HCT116 (cell line): ENCODE measurements at places on chromosomes 1 and 21. TPM values are rescaled to one million over a fixed set of nuclear protein-coding genes. Genes with fewer than 3 reads are reported as not detected.
A peak's percentile ranks its signal among the peaks of the same experiment; 100 is the strongest.

DNA sequence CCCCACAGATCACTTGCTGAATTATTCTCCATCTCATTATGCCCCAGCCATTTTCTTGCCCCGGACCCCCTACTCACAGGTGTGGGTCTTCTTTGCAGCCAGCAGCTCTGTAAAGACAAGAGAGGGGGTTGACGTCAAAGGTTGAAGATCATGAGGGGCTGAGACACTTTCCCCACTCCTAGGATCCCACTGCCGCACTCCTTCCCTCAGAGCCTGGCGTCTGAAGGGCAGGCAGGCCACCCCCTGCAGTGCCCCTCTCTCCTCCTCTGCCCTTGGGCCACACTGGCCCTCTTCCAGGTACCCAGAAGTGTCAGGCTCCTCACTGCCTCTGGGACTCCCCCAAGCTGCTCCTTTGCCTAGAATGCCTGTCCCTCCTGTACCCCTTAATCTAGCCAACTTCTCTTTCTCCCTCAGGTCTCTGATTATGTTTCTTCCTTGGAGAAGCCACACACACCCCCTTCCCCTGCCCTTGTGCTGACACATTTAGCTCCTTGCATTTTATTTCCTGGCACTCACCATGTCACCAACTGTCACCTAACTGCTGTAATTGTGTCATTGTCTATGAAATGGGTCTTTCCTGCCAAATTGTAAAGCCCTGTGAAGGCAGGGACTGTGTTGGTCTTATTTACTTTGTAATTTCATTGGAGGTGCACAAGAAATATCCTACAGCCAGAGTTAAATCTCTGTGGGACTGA, 2.1 kb downstream of the RORC start:
- DNase-seq, result no peak
- no peak overlapping the region for H3K27ac ChIP-seq
- H3K4me1 ChIP-seq, result peaks cover 49% of the 10 kb centered on the region
- H3K27me3 ChIP-seq, result no peaks in the 10 kb centered on the region
- no peak overlapping the region for H3K4me3 ChIP-seq

DNA sequence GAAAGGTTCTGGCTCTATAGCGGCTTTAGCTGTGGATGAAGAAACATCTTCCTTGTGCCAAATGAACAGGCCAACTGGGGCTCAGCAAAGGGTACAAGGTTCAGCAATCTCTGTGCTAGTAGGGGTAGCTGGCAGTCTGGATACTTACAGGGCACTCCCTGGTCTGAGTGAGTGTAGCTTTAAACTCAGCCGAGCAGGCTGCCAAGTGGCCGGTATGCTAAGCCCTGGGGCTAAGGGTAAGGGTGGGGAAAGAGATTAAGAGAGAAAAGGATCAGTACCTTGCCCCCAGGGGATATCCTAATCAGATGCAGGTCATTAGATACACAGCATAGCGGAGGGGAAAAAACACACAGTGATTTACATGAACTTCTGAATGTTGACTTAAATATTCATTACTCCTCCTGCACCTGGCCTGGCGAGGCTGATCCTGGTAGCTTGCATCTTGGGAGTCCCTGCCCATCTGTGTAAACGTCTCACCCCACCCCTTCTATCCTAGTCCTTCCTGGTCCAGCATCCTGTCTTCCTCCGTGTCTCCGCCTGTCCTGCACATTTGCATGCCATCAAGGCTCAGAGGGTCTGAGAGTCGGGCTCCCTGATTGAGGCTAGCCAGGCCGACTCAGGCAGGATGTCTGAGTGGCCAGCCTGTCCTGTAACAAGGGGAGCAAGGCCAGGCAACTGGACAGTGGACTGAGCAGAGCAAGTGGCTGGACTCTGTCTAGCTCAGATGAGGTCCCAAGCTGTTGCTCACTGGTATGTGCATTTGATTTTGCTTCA, 39.5 kb upstream of the CNTN2 start:
- H3K4me3 ChIP-seq, result no peak overlapping the region
- no peaks in the 10 kb centered on the region for H3K36me3 ChIP-seq

GRCh38 chr1:100462326-100463025, 75.5 kb upstream of the GPR88 start:
- H3K27ac ChIP-seq, result no peak overlapping the region
- no peak for DNase-seq
- H3K4me1 ChIP-seq, result no peaks in the 10 kb centered on the region

- no peaks in the 10 kb centered on the region for H3K27me3 ChIP-seq
- no peak overlapping the region for H3K4me3 ChIP-seq
- H3K36me3 ChIP-seq, result no peaks in the 10 kb centered on the region
- no peaks in the 10 kb centered on the region; the same call in 1 of the 2 replicates for H3K4me1 ChIP-seq
These were observed 90.1 kb downstream of the TNFSF18 start for GRCh38 chr1:172960454-172961208.

DNA sequence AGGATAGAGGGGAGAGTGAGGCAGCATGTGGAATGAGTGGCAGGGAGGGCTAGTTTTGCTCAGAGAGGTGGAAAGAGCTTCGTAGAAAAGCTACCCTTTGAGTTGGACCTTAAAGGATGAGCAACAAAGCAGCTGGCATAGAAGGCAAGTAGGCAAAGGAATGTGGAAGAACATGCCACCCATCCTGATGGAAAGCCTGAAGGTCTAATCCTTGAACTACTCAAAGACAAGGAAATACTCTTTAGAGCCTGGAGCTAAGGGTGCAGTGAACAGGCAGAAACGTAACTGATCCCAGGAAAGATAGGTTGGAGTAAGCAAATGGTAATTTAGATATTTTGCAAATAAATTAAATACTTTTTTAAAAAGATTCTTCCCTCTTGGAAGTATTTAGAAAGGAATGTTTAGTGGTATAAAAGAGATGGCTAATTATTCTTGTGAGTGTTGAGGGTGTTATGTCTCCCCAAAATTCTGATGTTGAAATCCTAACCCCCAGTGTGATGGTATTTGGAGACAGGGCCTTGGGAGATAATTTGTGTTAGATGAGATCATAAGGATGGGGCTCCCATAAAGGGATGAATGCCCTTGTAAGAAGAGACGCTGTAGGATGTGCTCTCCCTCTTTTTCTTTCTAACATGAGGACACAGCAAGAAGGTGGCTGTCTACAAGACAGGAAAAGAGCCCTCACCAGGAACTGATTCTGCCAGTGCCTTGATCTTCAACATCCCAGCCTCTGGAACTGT, 308.1 kb upstream of the RUNX1 start:
- H3K27ac ChIP-seq, result no peak overlapping the region
- no peak for DNase-seq
- no peaks in the 10 kb centered on the region for H3K27me3 ChIP-seq
- H3K36me3 ChIP-seq, result no peaks in the 10 kb centered on the region
- H3K4me1 ChIP-seq, result no peaks in the 10 kb centered on the region
- H3K4me3 ChIP-seq, result no peak overlapping the region

DNA sequence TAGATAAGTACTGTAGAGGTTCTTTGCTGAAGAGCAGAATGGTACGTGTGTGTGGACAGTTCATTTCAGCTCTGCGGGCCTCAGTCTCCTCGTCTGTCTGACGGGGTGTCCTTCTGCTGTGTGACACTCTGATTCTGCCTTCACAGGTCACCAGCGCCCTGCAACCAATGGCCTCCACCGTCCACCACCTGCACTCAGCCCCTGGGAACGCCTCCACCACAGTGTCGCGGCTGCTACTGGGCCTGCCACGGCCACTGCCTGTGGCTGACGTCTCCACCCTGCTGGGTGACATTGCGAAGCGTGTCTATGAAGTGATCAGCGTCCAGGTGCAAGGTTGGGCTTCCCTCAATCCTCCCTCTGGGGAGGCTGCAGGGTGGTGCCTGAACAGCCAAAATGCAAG, 17.0 kb downstream of the UMODL1 start:
- H3K36me3 ChIP-seq, result no peaks in the 10 kb centered on the region
- peaks cover 7% of the 10 kb centered on the region; the same call in 1 of the 2 replicates for H3K27me3 ChIP-seq
- H3K4me1 ChIP-seq, result peaks cover 3% of the 10 kb centered on the region; the same call in 1 of the 2 replicates
- no peak for DNase-seq
- H3K27ac ChIP-seq, result no peak overlapping the region
- no peak overlapping the region for H3K4me3 ChIP-seq

DNA sequence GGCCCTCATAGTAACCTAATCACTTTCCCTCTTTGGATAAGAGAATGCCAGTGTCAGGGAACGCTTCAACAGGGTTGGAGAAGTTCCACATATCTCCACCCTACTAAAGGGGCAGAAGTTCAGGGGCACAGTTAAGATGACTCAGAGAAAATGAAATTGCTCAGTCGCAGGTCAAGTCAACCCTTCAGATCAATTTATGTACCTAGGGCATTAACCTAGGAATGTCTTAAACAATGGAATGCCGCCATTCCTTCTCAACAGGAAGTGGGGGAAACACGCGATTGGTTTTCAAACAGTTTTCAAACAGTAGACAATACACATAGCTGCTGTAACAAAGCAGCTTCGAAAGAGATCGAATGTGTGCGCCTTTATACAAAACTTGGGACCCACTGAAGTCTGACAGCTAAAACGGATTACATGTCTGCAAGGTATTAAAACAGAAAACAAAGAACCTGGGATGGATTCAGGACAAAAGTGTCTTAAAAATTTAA, 897 bp downstream of the SLC25A24 start:
- H3K27ac ChIP-seq, result peak overlapping the region; percentile 92
- DNase-seq, result peak; percentile 16
- H3K27me3 ChIP-seq, result no peaks in the 10 kb centered on the region
- H3K36me3 ChIP-seq, result 0 out of 2 replicates have a peak, but pooled peaks cover 4% of the 10 kb centered on the region

The OR2L8 gene
- not detected for total RNA-seq

DNA sequence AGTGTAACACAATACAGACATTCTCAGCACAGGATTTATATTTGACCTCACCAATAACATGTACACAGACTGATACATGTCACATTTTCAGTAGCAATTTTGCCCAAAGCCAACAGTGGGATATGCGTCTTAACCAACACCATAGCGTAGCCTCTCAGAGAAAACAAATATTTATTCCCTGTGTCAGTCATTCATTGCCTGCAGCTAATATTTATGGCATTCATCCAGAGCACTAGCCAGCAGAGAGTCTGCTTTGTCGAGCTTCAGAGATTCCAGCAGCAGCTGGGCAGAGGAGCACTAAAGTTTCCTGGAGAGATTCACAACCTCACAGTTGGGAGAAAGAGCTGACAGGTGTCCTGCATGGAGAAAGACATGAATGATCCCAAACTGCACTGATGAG, 400.7 kb upstream of the DAB1 start:
- H3K4me3 ChIP-seq, result no peak overlapping the region
- H3K27me3 ChIP-seq, result no peaks in the 10 kb centered on the region
- H3K36me3 ChIP-seq, result no peaks in the 10 kb centered on the region
- H3K27ac ChIP-seq, result no peak overlapping the region

The CFHR1 gene
- 0.34 TPM for total RNA-seq

The OPTC gene
- not detected for total RNA-seq

The UBASH3A gene
- total RNA-seq, result 0.07 TPM

The GBP2 gene
- total RNA-seq, result 0.98 TPM

GRCh38 chr1:96918406-96918805, 196.8 kb downstream of the PTBP2 start:
- no peaks in the 10 kb centered on the region for H3K4me1 ChIP-seq
- no peak for DNase-seq
- H3K36me3 ChIP-seq, result no peaks in the 10 kb centered on the region

- no peaks in the 10 kb centered on the region for H3K27me3 ChIP-seq
- DNase-seq, result no peak
- H3K27ac ChIP-seq, result no peak overlapping the region
- no peaks in the 10 kb centered on the region for H3K36me3 ChIP-seq
These were observed 158.3 kb upstream of the C1orf21 start for GRCh38 chr1:184228558-184228957.

DNA sequence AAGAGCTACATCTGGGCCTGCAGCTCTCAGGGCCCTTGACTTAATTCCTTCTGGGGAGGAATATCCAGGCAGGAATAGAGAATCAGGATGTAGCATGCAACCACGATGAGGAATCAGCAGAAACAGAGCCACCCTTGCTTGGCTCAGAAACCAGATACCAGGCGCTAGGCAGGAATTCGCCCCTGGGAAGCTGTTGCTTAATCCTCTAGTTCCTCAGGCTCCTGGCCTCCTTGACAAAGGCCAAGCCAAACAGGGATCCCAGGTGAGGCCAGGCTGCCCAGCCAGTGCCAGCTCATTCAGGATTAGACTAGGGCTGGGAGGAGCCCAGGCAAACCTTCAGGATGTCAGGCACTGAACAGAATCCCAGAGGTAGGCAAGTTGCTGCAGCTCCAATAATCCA, 48.2 kb upstream of the IRF2BP2 start:
- H3K27ac ChIP-seq, result no peak overlapping the region
- H3K4me3 ChIP-seq, result no peak overlapping the region
- peaks cover 64% of the 10 kb centered on the region for H3K4me1 ChIP-seq

DNA sequence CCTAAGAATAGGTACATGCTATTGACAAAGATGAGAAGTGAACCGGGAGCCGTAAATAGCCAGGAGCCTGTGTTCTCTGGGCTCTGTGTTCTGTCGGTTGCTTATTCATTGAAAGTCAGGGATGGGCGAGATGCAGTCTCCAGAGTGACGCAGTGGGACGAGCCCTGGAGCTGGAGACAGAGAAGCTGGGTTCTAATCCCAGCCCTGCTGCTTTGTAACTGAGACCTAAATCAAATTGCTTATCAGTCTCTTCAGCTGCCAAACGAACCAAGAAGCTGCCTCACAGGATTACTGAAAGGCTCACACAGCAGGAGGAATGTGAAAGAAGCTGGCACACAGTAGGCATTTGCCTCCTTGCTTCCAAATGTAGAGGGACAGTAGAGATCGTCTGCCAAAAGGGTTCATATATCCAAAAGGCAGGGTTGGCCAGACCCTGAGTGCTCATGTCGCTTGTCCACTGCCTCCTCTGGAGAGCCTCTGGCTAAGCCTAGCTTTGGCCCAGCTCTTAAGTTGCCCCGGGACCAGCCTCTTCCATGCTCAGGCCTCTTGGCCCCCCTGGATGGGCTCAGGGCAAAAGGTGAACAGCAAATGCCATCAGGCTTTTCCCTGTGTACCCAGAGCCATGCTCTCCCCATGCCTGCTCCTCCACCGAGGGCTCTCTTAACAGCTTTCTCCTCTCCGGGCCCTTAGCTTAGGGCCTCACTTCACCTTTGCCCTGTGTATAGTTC, 134.2 kb upstream of the IPO9 start:
- no peaks in the 10 kb centered on the region for H3K36me3 ChIP-seq
- H3K4me3 ChIP-seq, result no peak overlapping the region
- H3K27ac ChIP-seq, result no peak overlapping the region
- H3K4me1 ChIP-seq, result no peaks in the 10 kb centered on the region
- DNase-seq, result no peak

DNA sequence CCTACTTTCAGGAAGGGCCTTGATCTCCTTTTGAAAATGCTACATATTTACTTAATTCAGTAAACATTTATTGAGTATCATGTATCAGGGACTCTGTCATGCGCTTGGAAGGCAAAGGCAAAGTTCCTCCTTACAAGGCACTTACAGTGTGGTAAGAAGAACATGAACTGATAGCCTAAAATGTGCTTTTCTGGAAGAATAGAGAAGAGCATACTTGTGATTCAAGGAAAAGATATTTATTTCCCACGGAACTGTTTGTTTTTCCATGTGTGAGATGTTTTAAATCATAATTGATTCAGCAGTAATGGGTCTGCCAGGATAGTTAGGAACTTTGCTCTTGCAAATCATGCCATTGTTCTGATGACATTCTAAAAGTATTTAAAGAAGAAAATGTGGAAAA, 110.1 kb upstream of the ZNHIT6 start:
- no peaks in the 10 kb centered on the region for H3K27me3 ChIP-seq
- no peak for DNase-seq
- H3K36me3 ChIP-seq, result no peaks in the 10 kb centered on the region
- no peak overlapping the region for H3K4me3 ChIP-seq
- H3K27ac ChIP-seq, result no peak overlapping the region

The NUF2 gene
- 37.6 TPM for total RNA-seq

The FRRS1 gene
- 19.8 TPM for total RNA-seq
